ENCODE measurements at places on chromosomes 16 and 17. TPM values are rescaled to one million over a fixed set of nuclear protein-coding genes. Genes with fewer than 3 reads are reported as not detected.

Gene TM4SF5
- total RNA-seq = not detected

Gene RHOT1
- total RNA-seq = 51.4 TPM

Gene SCN4A
- 8.5 TPM for total RNA-seq

Gene G6PC1
- not detected for total RNA-seq

Gene BAIAP3
- 23.0 TPM for total RNA-seq

Gene HCRT
- total RNA-seq = not detected

Gene HBA1
- not detected for total RNA-seq

Gene CACNA1G
- 3.6 TPM for total RNA-seq

Gene SOX8
- 26.2 TPM for total RNA-seq

DNA sequence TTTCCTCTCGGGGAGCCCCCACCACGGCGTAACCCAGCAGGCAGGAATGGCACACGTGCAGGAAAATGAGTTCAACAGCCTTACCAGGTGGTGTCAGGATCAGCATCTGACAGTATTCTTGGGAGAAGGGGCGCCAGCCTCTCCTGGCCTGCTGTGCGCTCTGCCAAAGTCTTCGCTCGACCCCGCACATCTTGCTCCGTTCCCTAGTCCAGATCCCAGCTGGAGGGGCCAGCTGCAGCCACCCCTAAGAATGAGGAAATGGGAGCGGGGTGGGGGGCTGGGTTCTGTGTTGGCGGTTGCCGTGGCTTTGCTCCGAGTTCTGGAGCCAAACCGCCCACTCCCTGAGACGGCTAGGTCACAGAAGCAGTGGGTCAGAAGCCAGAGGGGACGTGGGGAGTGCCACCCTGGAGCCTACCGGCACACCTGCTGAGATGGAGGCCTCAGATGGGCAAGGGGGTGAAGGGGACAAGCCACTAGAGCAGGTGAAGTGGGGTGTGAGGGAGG lies at the start of gene CHCT1:
Gene CHCT1, plus strand, starts transcription at position 328 of the 504 bp plus-strand sequence. Its CDS starts 104 bp downstream, at position 432.
- DNase-seq = peak; percentile 59
- H3K27ac ChIP-seq = no peak within 1 kb of the TSS
- H3K4me3 ChIP-seq = peak within 1 kb of the TSS; percentile 73
- H3K4me1 ChIP-seq = peaks cover 9% of the 10 kb centered on the region

DNA sequence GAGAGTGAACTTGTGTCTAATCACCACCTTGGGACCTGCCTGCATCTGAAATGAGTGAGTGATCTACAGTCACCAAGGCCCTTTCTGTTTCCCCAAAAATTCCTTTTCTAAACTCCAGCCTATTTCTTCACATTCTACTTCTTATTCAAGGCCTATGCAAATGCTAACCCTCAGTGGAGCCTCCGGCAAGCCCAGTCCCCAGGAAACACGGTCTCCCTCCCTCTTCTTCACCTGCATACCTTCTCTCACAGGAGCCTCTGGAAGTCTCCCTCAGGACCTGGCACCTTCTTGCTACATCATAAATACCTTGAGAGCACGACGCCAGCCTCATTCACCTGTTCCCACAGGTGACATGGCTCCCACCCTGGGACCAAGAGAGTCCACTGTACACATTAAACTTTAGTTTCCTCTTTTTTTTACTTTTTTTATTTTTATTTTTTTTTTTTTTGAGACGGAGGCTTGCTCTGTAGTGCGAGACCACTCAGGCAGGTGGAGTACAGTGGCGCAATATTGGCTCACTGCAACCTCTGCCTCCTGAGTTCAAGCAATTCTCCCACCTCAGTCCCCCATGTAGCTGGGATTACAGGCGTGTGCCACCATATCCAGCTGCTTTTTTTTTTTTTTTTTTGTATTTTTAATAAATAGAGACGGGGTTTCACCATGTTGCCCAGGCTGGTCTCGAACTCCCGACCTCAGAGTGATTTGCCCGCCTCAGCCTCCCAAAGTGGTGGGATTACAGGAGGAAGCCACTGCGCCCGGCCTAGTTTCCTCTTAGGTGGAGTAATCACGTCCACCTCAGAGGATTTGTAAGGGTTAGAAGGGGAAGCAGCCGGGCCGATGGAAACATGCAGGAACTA lies 97.3 kb downstream of the ANKRD11 start:
- DNase-seq = peak; percentile 82
- no peaks in the 10 kb centered on the region for H3K27me3 ChIP-seq
- H3K36me3 ChIP-seq = no peaks in the 10 kb centered on the region
- 0 out of 2 replicates have a peak overlapping the region, but pooled peaks have one; percentile 27 for H3K4me3 ChIP-seq
- peak overlapping the region; percentile 98 for H3K27ac ChIP-seq
- H3K4me1 ChIP-seq = peaks cover 61% of the 10 kb centered on the region

DNA sequence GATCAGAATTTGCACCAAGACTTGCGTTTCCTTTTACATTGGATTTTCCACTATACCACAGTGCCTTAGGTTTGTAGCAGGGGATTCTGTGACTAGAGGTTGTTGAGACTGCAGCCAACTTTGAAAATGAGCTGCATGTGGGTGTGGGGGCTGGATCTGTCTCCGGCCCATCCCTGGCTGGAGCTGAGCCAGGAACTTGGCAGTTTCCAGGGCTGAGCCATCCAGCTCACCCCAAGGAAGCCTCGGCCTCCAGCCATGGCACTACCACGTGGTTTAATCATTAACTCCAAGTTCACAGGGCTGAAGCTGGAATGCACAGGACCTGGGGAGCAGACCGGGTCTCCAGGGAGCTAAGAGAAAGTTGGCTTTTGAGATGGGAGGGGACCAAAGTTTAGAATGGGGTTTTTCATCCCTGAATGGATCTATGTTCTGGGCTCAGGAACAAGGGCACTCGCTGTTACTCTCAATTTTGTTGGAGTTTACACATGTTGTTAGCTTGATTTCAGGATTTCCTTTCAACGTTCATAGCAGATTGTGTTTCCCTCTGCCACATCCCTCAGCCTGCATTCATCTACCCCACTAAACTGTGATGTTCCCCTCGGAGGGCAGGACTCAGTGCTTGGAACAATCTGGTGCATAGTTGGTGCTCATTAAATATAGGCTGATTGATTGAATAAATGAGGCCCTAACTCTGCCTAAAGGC lies 42.3 kb upstream of the HNF1B start:
- H3K4me3 ChIP-seq = no peak overlapping the region
- DNase-seq = no peak

- H3K27me3 ChIP-seq = no peaks in the 10 kb centered on the region
- H3K27ac ChIP-seq = no peak overlapping the region
- DNase-seq = peak; percentile 76
- no peak overlapping the region for H3K4me3 ChIP-seq
- no peaks in the 10 kb centered on the region for H3K36me3 ChIP-seq
Measured at GRCh38 chr17:52106638-52107261, 51.8 kb downstream of the CA10 start.

- H3K27me3 ChIP-seq = no peaks in the 10 kb centered on the region
- H3K4me3 ChIP-seq = no peak overlapping the region
- no peak overlapping the region for H3K27ac ChIP-seq
- H3K4me1 ChIP-seq = no peaks in the 10 kb centered on the region
- no peak for DNase-seq
Measured at GRCh38 chr16:65789161-65789945, 577.1 kb upstream of the CDH5 start.

DNA sequence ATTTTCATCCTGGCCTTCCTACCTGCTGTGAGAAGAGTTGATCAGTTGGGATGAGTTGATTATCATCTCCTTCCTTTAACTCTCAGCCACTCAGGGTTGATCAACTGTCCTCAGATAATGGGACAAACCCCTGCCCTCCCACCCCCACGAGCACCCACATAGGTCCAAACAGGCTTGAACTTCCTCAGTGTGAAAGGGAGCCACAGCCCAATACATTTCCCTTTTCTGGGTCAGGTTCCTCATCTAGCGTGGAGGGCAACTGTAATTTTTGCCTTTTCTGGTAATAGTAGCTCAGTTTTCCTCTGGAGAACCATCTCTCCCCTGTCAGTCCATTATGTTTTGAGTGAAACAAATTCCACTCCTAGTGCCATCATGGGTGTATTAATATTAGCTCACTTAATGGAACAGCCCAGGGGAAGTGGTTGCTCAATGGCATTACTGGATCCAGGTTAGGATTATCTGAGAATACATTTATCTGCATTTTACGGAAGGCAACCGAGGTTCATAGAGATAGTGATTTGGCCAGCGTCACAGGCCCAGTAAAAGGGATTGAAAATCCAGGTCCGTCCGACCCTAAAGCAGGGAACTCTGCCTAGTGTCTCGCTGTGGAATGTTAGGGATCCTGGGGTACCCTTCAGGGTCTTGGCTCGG lies 476 bp upstream of the LPCAT2 start:
- DNase-seq = no peak
- no peak overlapping the region for H3K27ac ChIP-seq
- no peaks in the 10 kb centered on the region for H3K27me3 ChIP-seq
- peak overlapping the region; percentile 79 for H3K4me3 ChIP-seq

DNA sequence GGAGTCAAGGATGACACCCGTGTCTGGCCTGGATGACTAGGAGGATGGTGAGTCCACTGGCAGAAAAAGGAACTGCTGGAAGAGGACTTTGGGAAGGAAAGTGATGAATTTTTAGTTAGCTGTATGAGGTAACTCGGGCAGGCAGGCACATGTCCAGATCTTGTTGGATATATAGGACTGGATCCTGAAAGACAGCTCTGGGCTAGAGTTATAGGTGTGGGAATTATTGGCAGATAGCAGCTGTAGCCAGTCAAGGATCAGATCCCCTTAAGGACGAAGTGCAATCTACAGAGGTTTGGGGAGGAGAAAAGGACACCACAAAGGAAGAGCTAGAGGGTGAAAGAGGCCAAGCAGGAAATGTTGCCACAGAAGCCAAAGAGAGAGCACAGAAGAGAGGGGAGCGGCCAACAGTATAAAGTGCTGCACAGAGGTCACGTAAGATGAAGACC lies 10.1 kb downstream of the CYB5D1 start:
- H3K27ac ChIP-seq = no peak overlapping the region
- peaks cover under 1% of the 10 kb centered on the region for H3K4me1 ChIP-seq
- no peak for DNase-seq
- H3K4me3 ChIP-seq = no peak overlapping the region
- no peaks in the 10 kb centered on the region for H3K27me3 ChIP-seq

DNA sequence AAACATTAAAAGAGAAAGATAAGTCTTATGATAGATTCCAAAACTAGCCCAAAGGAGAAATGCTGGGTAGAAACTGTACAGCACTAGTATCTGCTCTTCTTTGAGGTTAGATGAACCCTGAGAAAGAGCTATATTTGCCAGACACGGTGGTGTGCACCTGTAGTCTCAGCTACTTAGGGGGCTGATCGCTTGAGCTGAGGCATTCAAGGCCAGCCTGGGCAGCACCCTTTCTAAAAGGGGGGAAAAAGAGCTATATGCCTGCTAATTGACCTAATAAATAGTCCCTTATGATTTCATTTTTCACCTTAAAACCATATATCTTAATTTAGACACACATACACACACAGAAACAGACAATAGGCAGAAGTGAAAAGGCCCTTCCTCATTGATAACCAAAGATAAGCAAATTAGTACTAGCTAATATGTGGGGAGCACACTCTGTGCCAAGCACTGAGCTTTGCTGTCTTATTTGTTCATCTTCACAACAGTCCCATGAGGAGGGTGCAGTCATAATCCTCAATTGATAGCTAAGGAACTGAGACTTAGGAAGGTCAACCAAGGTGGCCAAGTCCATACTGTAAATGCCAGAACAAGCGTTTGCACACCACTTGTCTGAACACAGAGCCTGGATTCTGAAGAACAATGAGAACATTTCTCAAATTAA lies 56.6 kb upstream of the NLK start:
- no peak overlapping the region for H3K27ac ChIP-seq
- no peaks in the 10 kb centered on the region for H3K4me1 ChIP-seq
- H3K36me3 ChIP-seq = no peaks in the 10 kb centered on the region
- H3K4me3 ChIP-seq = no peak overlapping the region
- DNase-seq = no peak

DNA sequence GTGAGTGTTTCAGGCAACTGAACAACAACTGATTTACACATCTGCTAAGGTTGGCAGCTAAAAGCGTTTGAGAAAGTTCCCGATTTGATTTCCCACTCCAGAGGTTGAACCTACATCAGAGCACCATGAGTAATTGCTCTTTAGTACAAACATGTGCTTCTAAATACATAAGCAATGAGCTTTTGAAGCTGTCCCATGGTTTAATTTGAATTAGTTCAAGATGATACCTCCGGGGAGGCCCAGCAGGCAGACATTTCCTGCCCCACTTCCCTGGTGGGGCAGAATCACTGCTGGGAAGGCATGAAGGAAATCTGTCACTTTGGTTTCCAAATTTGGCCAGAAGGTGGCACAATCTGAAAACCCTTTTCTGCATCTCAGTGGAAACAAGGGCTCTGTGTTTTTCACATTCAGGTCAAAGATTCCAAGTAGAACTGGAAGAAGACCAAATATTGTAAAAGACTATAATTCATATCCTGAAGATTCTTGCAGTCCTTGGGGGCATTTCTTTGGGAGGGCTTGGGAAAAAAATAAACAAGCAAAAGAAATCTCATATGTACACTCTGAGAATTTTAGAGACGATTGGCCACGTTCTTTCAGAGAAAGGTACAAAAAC lies 176.2 kb upstream of the FAM20A start:
- H3K36me3 ChIP-seq = no peaks in the 10 kb centered on the region
- no peak overlapping the region for H3K27ac ChIP-seq
- no peaks in the 10 kb centered on the region for H3K4me1 ChIP-seq
- no peak overlapping the region for H3K4me3 ChIP-seq

DNA sequence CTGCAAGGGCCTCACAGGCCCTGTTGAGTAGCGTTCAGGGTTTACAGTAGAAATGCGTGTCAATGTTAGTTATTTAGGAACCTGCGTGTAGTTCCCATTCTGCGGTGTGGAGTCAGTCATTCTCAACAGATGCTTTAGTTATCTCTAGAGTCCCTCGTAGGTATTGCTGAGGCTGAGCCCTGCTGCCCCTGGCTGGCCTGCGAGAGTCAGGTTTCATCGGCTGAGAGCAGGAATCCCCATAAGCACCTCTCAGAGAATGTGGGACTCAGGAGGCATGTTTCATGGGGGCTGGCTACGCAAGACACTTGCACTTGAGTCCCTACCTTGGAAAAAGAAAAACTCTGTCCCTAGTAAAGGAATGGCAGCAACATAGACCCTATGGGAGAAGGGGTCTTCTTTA lies 347.5 kb upstream of the ASIC2 start:
- H3K4me3 ChIP-seq = peak overlapping the region; percentile 24
- H3K4me1 ChIP-seq = peaks cover 20% of the 10 kb centered on the region
- H3K27ac ChIP-seq = no peak overlapping the region
- no peaks in the 10 kb centered on the region for H3K27me3 ChIP-seq

DNA sequence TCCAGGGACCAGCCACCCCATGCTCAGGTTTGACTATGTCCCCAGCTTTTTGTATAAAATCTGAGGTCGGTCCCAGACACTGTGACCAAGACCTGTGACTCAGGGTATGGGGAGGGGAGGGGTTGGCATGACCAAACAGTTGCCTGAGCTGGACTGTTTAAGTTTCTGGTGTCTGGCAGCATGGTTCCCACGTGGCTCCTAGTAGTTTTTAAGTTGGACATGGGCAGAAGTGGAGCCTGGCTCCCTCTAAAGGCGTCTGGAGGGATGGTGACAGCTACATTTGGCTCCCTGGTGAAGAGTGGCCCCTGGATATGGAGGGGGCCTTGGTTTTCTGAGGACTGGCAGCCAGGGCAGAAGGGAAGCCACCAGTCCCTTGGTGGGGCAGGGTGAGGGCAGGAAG lies 7.9 kb downstream of the SMCR8 start:
- no peaks in the 10 kb centered on the region for H3K4me1 ChIP-seq
- no peaks in the 10 kb centered on the region for H3K27me3 ChIP-seq
- DNase-seq = no peak
- no peak overlapping the region for H3K27ac ChIP-seq
- no peak overlapping the region for H3K4me3 ChIP-seq
